ENCODE measurements at places on chromosomes 7 and 10. TPM values are rescaled to one million over a fixed set of nuclear protein-coding genes. Genes with fewer than 3 reads are reported as not detected.

Gene MYOZ1
- total RNA-seq, result not detected

Gene AKR1D1
- not detected for total RNA-seq

Gene OR2A1
- not detected for total RNA-seq

Gene BAMBI
- total RNA-seq, result 0.41 TPM

Gene PRTFDC1
- 0.68 TPM for total RNA-seq

Gene TMEM26
- total RNA-seq, result not detected

- DNase-seq, result no peak
Measured at GRCh38 chr7:318878-319661, 29.1 kb downstream of the FOXL3 start.

- no peak for DNase-seq
Measured at GRCh38 chr7:24611130-24611529, 37.9 kb downstream of the PALS2 start.

GRCh38 chr7:111785076-111785475, 222.8 kb upstream of the IMMP2L start:
- DNase-seq, result no peak

DNA sequence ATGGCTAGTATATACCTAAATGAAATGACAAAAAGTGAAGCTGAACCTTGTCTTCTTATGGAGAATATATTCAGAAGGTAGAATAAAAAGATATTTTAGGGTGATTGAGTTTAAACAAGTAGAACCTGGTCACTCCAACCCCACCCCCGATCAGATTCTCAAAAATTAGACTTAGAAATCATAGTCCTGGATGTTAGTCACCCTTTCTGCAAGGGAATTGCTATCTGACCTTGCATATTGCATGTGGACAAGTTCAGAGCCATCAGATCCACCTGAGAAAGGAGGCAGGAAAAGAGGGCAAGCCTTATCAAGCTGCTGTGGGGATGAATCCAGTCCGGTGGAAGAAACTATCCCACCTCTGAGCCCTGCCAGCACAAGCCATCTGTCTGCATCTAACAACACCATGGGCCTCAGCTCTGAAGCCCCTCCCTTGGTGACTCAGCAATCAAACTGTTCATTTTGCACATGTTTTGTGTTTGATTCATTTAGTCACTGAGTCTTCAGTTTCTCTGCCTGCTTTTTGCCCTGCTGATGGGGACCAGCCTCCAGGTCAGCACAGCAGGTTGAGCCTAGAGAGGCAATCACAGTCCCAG, 727.3 kb downstream of the AUTS2 start:
- DNase-seq, result no peak

- no peak for DNase-seq
Measured at GRCh38 chr10:7986851-7987250, 67.6 kb upstream of the GATA3 start.

DNA sequence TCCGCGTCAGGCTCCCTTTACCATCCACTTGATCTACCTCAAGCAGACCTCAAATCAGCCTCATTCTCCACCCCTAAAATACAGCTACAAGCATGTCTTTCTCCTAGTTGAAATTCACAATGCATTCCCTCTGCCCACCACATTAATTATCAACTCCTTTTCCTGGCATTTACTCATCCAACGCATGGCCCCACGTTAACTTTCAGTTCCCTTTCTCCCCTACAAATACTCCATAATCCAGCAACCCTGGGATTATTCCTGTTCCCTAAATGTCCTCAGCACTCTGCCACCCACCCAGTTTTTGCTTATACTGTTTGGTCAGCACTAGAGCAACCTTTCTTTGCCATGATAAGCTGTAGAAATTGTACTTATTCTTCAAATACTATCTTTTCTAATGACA, 5.7 kb upstream of the VIM start:
- DNase-seq, result no peak

DNA sequence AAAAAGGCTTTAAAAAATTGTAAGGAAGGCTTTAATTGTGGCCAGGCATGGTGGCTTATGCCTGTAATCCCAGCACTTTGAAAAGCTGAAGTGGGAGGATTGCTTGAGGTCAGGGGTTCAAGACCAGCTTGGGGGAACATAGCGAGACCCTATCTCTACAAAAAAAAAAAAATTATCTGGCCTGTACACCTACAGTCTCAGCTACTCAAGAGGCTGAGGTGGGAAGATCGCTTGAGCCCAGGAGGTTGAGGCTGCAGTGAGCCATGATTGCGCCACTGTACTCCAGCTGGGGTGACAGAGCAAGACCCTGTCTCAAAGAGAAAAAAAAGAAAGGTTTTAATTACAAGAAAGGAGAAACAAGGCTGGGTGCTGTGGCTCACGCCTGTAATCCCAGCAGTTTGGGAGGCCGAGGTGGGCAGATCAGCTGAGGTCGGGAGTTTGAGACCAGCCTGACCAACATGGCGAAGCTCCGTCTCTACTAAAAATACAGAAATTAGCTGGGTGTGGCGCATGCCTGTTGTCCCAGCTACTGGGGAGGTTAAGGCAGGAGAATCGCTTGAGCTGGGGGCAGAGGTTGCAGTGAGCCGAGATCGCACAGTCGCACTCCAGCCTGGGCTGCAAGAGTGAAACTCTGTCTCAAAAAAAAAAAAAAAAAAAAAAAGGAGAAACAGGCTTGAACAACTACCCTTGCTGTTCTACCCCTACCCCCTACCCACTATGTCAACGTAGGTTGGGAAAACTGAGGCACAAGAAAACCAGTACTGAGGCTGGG, 83.7 kb downstream of the CARD11 start:
- no peak for DNase-seq

GRCh38 chr10:108849688-108850087, 1073.6 kb downstream of the XPNPEP1 start:
- DNase-seq, result no peak

GRCh38 chr10:62159351-62159750, 109.3 kb downstream of the RTKN2 start:
- DNase-seq, result no peak

GRCh38 chr7:105006367-105007136, 7.5 kb upstream of the KMT2E start:
- no peak for DNase-seq

GRCh38 chr10:116287906-116288501, 15.0 kb upstream of the GFRA1 start:
- no peak for DNase-seq

DNA sequence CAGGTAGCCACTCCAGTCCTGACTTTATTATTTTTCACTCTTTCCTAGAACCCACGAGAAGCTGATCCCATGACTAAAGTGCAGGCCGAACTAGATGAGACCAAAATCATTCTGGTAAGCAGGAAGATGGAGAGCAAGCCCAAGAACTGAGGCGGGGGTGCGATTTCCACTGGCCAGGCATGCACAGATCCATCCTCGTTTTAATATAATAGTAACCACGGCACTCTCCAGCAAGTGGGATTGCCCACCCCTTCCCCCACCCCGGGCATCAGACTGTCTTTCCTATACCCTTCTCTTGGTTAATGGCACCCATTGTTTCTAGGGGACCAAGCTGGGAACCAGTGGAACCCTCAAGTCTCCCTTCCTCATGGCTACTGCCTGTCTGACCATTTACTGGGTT, 7.3 kb downstream of the YKT6 start:
- DNase-seq, result no peak

GRCh38 chr7:148978091-148978490, 50.2 kb downstream of the PDIA4 start:
- DNase-seq, result no peak

- no peak for DNase-seq
Measured at GRCh38 chr10:114634609-114634979, 23.5 kb downstream of the ABLIM1 start.

DNA sequence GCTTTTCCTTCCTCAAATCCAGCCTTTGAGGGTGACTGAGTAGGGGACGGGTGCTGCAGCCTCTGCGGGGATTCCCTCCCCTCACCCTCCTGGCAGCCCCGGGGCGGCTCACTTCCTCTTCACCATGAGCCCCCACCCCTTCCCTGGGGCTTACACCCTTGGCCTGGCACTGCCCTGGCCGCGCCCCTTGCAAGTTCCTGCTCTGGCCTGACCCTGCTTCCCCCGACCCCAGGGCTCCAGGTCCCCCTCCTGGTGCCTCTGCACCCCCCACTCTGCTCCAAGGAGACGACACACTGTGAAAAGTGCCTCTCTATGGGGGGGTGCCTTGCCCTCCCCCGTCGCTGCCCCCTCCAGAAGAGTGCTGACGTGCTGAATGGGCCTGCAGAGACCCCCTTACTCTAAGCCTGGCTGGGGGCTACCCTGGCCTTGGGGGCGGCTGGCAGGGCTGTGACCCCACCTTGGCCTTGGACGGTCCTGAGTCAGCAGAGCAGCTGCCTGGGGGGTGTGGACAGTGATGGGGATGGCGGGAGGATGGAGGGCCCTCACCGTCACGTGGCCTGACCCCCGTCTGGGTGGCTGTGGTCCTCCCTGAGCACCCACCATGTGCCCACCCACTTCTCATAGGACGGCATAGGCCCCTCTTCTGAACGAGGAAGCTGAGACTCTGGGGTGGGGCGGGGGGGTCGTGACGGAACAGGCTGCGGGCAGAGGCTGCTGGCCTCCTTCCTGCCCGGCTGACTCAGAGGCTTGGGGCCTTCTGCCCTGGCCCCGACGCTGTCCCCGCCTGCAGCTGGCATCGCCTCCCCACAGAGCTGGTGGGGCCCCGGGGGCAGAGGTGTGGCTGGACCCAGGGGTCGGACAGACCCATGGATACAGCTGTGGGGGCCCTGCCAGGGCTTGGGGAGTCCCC, 9.8 kb downstream of the LFNG start:
- DNase-seq, result peak; percentile 58

- DNase-seq, result no peak
Measured at GRCh38 chr10:61565819-61566560, 96.7 kb upstream of the CABCOCO1 start.

DNA sequence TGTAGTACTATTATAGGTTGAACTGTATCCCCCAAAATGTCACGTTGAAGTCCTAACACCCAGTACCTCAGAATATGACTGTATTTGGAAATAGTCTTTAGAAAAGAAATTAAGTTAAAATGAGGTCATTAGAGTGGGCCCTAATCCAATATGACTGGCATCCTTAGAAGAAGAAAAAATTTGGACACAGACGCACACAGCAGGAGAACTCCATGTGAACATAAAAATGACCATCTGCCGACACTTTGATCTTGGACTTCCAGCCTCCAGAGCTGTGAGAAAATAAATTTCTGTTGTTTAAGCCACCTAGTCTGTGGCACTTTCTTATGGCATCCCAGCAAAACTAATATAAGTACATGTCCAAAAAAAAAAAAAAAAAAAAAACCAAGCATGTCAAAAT, 225.8 kb downstream of the PARD3 start:
- no peak for DNase-seq

GRCh38 chr7:34823650-34824258, 165.7 kb downstream of the NPSR1 start:
- peak; percentile 11 for DNase-seq

GRCh38 chr7:117324960-117325359, 2.1 kb upstream of the WNT2 start:
- DNase-seq, result no peak

DNA sequence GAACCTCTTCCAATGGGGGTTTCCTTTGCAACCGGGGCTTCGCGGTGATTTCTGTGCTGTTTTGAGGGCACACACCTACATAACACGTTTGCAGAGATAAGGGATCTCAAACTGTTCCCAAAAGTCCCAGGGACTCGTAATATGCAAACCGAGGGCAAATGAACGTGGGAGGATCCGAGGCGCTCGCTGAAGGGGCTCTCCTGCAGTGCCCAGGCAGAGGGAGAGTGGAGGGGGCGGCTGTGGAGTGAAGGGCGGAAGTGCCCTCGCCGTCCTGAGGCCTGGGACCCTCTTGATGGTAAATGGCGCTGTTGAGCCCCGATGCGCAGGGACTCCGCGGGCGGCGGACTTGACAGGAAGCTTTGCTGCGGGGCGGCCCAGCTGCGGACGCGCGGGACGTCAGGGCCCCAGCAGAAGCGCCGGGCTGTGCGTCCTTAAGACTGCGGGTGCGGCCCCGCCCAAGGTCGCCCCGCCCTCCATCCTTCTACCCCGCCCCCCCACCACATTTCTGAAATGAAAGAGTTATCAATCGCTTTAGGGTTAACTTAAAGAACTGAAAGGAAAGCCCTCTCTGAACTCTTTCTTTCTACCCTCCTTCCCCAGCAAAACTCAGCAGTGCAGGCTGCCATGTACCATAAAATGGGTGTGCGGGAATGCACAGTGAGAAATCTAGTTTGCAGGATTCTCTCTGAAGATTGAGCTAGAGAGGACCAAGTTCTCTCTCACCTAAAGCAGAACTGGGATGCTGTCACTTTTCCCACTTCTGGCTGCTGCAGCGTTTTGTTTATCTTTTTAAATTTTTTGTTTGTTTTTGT, 151.8 kb upstream of the YAE1 start:
- DNase-seq, result peak; percentile 32

Measured in T-cell (primary cell).